NCI-H69 (cell line): ENCODE measurements at places on chromosomes 12 and 14.

GRCh38 chr14:75044752-75045151 lies 6.5 kb downstream of the MLH3 start:
- no peak for DNase-seq

GRCh38 chr12:17215759-17216570 lies 610.0 kb upstream of the LMO3 start:
- DNase-seq: peak; percentile 3

DNA sequence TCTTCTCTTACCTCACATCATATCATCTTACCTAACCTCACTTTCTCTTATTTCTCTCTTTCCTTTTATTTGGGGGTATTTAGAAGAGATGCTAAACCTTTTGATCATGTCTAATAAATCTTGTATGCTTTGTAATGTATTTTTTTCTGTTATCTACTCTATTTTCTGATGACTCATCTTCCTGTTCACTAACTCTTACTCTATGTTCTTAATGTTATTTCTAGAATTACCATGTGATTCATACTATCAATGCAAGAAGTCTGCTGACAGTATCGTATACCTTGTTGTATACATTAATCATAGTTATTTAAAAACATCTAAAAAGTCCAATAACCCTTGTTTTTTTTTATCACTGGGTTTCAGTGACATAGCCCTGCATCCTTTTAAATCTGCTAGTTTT lies 62.3 kb downstream of the MGAT4C start:
- DNase-seq: no peak

- DNase-seq: no peak
These were observed 12.6 kb downstream of the NTF3 start for GRCh38 chr12:5444520-5444919.

DNA sequence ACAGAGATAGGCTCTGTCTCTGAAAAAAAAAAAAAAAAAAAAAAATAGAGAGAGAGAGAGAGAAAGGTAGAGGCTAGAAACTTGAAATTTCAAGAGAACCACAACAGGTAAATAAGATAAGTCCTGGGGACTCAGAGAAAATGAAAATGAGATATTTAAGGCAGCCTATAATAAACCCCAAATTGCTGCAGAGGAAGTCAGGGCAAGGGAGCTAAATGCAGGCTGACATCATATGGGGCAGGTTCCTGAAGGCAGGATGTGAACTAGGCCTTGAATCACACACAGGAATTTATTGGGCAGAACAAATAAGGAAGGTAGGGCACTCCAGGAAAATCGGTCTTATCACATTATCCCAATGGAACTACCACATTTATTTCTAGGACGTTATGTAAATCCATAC lies 54.9 kb upstream of the NUDT4 start:
- DNase-seq: peak; percentile 25

DNA sequence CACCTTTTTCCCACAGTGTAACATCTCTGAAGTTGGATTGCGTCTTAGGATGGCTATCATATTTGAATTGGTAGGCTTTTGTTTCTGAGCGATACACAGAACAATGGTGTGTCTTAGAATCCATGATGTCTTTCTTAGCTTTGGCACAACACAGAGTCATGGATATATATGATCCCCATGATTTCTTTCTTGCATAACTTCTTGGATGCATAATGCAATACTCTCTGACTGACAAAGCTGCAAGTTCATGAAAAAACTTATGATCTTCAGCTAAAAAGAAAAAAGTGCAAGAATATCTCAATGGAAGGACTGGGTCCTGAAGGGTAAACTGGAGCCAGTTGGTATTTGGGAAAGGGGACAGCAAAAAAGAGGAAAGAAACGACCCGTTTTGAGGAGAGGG lies 48.1 kb downstream of the VWF start:
- DNase-seq: no peak

DNA sequence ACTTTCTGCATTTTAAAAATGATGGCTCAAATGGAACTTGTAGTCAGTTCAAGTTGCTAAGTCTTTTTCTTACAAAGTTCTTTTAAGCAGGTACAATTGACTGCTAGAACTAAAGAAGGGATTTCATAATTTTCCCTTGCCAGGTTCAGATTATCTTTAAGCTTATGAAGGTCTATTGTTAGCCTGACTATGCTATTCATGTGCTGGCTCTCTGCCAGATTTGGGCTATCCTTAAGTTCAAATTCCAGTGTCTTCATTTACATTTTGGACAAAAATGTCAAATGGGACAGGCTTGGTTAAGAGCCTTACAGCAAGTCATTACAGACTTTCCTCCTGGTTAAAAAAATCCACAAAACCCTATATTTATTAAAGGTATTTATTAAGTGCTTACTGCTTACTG lies 42.3 kb downstream of the INSM2 start:
- peak; percentile 50 for DNase-seq

DNA sequence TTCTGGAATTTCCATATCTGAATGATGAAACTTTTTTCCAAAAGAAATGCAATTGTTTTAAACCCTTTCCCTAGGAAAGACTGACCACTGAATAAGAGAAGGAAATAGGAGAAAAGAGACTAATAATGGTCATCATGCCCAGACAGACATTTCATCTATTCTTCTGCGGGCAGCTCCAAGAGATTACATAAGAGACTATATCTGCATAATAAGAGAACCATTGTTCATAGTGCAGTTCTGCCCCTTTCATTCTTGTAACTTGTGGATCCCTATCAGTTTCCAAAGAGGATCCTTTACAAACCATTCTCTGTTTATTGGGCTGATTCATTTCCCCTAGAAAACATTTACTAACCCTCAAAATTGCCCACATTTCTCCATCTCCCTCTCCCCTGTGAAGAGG lies 197.8 kb downstream of the FSCB start:
- no peak for DNase-seq

- DNase-seq: peak; percentile 67
These were observed 64.4 kb upstream of the NCOR2 start for GRCh38 chr12:124631681-124632256.

DNA sequence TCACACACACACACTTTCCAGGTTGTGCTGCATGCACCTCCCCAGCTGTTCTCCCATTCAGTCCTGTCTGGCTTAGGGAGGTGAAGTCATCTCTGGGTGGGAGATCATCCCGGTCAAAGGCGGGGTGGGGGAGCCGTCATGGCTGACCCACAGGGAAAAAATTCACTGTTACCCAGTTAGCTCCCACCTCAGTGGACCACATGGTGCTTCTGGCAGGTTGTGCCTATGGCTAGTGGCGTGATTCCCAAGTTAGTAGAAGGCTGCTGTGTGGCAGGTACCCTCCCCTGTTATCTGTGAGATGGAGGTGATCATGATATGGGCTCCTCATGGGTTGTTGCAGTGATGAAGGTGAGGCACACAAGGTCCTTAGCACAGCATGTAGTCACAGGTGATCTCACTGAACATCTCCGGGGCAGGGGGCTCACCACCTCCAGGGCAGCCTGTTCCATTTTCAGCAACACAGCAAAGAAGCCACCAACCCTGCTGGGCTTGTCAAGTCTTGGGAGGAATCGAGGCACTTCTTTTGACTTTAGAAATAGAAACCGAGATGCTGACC lies 154.9 kb upstream of the CCND2 start:
- no peak for DNase-seq

- no peak for DNase-seq
These were observed 13.5 kb downstream of the MANSC1 start for GRCh38 chr12:12336511-12336910.

DNA sequence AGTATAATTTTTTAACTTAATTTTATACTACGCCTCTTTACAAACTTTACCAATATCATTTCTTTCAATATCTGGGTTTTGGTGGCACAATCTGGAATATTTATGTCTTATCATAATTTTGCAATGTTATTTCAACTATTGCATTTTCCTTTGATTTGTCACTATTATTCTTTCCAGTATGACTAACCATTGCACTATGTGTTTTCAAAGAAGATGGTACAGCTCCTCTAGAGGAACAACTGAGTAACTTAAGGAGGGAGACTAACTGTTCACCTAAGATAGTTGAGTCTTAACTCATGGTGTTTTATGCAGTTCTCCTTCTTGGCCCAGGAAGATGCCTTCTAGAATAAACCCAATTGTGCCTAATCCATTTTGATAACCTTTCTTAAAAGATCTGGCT lies 60.5 kb upstream of the KIF21A start:
- DNase-seq: no peak

DNA sequence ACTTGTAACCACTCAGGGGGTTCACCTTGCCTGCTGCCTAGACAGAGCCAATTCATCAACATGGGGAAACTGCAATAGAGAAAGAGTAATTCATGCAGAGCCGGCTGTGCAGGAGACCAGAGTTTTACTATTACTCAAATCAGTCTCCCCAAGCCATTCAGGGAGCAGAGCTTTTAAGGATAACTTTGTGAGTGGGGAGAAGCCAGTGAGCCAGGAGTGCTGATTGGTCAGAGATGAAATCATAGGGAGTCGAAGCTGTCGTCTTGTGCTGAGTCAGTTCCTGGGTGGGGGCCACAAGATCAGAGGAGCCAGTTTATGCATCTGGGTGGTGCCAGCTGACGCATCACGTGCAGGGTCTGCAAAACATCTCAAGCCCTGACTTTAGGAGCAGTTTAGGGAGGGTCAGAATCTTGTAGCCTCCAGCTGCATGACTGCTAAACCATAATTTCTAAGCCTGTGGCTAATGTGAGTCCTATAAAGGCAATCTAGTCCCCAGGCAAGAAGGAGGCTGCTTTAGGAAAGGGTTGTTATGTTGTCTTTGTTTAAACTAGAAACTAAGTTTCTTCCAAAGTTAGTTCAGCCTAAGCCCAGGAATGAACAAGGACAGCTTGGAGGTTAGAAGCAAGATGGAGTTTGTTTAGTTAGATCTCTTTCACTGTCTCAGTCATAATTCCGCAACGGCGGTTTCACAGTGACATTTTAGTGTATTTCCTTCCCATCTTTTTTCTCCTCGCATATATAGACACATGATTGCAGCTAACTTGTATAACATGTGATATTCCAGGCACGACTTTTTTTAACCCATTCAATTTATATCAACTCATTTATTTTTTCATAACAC lies 68.9 kb upstream of the NCOR2 start:
- DNase-seq: peak; percentile 54

DNA sequence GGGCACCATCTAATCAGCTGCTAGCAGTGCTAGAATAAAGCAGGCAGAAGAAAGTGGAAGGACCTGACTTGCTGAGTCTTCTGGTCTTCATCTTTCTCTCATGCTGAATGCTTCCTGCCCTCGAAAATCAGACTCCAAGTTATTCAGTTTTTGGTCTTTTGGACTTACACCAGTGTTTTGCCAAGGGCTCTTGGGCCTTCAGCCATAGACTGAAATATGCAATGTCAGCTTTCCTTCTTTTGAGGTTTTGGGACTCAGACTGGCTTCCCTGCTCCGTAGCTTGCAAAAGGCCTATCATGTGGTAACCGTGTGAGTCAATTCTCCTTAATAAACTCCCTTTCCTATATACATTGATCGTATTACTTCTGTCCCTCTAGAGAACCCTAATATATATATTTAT lies 159.3 kb downstream of the SLCO1B3 start:
- DNase-seq: no peak

- DNase-seq: no peak
These were observed 106.6 kb upstream of the AMN1 start for GRCh38 chr12:31835276-31835882.

DNA sequence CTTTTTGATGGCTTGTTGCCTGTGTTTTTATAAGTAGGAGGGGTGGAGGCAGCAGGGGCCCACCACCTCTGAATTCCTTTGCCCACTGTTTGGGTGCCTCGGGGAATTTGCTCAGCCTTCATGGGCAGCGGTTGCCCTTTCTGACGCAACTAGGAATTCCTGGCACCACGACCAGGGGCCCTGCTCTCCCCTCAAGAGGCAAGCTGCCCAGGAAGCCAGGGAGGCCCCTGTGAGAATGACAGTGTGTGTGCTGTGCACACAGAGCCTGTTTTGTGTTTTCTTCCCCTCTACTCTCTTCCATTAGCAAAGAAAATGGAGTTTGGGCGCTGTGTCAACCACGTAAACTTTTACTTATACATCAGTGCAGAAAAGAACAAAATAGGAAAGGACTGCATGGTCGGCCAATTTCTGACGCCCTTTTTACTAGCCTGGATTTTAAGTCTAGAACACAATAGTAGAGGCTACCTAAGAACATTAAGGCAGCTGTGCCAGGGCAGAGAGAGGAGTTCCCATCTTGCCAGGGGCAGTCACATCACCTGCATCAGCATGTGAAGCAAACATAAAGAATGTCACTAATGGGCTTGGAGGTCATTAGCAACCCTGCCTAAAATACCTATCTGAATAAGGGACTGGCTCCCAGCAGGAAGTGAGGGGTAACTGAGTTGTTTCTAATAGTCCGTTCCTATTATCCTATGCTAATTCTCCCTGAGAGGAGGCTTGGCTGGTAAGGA lies 17.9 kb upstream of the PTGR2 start:
- DNase-seq: peak; percentile 52

DNA sequence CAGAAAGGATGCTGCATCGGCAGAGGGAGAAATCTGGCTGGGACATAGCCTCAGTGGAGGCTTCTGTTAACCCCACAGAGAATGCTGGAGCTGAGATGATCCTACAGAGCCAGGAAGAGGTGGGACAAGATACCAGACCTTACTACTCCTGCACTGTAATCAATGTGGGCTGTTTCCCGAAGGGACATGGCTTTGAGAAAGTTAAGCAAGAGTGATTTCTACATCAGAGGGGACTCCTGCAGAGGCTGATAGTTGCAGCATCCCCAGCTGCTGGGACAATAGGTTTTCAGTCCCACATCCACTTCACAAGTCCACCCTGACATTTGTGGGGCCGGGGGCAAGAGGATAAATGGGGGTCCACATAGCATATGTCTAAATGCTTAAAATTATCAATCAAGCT lies 22.5 kb upstream of the CMKLR1 start:
- DNase-seq: no peak

DNA sequence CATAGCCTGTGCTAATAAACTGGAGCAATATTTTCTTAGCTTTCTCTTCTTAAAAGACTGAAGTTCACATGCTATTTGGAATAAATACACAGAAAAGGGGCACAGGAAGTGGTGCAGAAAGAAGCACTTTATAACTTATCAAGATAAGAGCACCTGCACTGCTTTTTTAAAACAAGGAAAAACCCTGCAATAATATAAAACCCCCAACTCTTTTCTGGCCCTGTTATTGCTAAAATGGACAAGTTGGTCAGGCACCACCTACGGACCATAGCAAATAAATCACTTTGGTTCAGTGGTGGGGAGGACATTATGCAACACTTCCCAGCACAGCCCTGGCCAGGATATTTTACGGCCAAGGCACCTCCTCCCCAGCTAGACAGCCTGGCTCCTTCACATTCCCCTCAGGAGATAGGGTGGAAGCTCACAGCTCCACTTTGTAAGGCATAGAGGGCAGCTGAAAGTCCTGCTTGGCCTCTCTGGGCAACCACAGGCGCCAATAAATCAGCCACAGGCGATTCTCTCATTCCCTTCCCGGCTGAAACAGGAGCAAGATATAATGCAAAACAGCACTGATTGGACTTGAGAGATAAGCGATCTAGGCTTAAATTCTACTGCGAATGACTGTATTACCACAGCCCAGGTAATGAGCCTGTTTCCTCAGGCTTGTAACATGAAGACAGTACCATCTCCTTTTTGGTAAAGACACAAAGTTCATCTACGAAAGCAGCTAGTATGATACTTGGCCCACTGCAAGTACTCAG lies 2.0 kb downstream of the ZBTB25 start:
- peak; percentile 91 for DNase-seq

DNA sequence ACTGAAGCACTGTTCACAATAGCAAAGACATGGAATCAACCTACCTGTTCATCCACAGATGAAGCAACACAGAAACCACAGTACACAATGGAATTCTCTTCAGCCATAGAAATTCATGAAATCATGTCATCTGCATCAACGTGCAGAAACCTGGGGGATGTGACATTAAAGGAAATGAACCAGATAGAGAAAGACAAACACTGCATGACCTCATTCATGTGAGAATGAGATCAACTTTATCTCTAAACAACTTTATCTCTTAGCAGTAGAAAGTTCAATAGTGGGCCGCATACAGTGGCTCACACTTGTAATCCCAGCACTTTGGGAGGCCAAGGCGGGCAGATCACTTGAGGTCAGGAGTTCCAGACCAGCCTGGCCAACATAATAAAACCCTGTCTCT lies 19.9 kb downstream of the ASCL4 start:
- no peak for DNase-seq
